CD8-positive, alpha-beta memory T cell (primary cell): ENCODE measurements at places on chromosomes 4 and X. TPM values are rescaled to one million over a fixed set of nuclear protein-coding genes. Genes with fewer than 3 reads are reported as not detected.

DNA sequence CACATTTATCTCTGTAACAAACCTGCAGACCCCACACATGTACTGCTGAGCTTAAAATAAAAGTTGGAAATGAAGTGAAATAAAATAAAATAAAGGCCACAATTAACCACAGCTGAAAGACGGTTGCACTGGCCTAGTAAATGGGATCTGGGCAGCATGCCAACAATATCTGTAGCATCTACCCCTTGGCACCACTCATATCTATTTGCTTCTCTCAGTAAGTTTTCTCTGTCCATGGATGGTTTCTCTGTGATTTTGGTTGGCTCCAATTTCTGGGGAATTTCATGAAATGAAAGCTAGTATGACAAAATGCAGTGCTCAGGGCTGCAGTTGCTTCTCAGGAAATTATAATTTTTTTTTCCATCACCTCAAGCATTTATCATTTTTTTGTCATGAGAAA lies 172.0 kb upstream of the IL15 start:
- no peak for DNase-seq

DNA sequence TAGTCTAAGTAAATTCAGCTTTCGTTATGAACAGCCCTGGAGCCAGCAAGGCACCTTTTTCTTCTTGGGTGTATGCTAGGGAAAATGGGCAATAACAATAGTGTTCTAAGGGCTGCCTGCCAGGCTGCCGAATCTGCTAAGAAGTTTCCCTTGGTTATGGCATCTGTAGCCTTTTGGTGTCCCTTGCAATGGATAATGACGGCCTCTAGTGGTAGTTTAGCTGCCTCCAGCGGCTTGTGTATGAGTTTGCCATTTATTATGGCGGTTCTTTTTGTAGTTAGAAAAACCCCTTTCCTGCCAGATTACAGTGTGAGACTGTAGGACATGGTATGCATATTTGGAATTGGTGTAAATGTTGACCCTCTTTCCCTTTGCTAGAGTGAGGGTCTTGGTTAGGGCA lies 78.9 kb upstream of the SPIN4 start:
- no peak for DNase-seq

The SCD5 gene
- total RNA-seq = 6.3 TPM

- DNase-seq = no peak
Measured at GRCh38 chr4:28267166-28267565, 1406.5 kb downstream of the STIM2 start.

DNA sequence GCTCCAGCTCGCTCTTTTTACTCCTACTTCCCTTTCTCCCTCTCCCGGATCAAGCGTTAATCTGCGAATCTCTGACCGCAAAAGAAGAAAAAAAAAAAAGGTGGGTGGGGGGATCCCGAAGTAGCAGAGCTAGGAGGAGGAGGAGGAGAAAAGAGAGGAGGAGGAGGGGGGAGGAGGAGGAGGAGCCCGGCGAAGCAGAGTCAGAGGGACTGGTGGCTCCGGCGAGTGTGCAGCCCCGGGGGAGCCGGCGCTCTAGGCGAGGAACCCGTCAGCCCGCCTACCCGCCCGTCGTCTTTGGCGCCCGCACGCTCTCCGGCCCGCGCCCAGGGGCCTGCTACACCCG lies at the start of gene NHSL2:
Gene NHSL2 (plus strand): TSS at position 203 of the 343 bp plus-strand sequence.
- DNase-seq = no peak

The ATP2B3 gene
- total RNA-seq = not detected

The GLRA3 gene
- not detected for total RNA-seq

DNA sequence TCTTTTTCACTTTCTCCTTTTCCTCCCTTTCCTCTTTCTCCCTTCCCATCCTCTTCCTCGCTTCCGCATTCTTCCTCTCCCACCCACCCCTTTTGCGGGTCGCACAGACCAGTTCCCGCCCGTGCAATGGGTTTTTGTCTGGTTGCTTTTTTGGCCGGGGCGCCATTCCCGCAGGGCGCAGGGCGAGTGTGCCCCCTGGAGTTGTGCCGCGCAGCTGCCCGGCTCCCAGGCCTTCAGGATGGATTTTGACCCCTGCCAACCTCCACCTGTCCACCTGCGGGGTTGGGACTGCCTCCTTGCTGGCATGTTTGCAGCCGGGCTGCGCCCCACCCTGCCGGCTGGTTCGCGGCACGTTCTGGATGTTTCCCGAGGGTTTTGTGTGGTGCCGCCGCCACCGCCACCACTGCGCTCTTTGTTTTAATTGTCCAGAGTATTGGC lies 578 bp upstream of the SEL1L3 start:
- no peak for DNase-seq

DNA sequence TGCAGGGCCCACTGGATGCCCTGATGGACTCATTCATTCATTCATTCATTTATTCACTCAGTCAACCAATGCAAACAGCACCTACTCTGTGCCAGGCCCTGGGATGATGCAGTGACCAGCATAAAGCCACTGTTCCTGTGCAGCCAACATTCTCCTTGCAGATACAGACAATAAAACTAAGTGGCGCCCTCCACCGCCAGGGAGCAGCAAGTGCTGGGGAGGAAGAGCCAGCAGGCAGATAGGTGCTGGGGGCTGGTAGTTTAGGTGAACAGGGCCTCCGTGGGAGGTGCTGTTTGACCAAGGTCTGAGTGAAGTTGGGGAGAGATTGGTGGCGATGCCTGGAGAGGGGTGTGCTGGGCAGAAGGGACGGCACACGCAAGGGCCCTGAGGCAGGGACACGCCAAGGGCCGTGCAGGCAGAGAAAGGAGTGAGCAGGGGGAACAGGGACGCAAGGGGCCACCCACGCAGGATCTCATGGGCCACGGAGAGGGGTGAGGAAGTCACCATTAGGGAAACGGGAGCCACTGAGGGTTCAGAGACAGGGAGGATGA lies 65.5 kb downstream of the WFS1 start:
- no peak for DNase-seq

The LONRF3 gene
- total RNA-seq = 1.8 TPM

- DNase-seq = no peak
Measured at GRCh38 chrX:67780694-67781109, 236.9 kb downstream of the AR start.

The LINC00632 gene
- not detected for total RNA-seq

DNA sequence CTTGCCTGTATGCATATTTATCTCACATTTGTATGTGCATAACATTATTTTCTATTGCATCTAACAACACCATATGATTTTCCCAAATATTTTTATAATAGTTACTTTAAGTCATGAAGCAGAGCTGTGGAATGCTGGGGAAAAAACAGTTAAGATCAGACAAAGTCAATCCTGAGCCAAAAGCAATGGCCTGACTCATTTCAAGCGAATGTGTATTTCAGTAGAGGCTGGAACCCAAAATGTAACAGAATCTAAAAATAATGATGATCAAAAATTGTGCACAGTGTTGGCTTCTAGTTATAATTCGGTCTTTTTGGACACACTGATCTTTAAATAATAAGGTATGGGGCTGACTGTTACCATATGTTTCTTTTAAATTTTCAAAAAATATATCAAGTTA lies 516.2 kb upstream of the ADGRL3 start:
- no peak for DNase-seq

- no peak for DNase-seq
Measured at GRCh38 chr4:87971866-87972265, 3.6 kb upstream of the SPP1 start.

DNA sequence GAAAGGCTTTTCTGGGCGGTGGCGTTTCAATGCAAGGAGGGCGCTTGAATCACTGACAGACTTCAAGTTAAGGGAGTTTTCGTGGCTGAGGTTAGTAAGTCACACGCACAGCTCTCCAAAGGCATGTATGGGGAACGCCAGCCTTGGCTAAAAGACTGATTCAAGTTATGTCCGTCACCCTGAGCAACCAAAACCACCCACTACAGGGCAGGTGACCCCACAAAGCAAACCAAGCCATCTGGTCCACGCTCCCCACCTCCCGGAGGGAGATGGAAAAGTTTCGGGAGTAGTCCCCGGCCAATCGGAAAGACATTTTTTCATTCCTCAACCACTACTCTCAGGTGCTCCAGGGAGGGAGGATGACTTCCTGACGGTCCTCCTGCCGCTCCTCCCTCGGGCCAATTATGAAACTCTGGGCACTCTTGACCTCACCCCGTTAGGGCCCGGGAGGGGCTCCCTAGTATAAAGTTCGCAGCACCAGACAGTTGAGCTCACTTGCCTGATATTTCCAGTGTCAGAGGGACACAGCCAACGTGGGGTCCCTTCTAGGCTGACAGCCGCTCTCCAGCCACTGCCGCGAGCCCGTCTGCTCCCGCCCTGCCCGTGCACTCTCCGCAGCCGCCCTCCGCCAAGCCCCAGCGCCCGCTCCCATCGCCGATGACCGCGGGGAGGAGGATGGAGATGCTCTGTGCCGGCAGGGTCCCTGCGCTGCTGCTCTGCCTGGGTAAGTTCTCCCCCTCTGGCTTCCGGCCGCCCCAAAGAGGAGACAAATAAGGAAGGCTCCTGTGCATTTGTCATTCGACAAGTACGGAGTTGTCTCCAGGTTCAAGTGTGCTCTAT lies at the start of gene EREG:
Gene EREG (plus strand): TSS at position 494 of the 840 bp plus-strand sequence. CDS start 164 bp downstream, at position 658.
- DNase-seq = no peak

The WDR17 gene
- 1.0 TPM for total RNA-seq

The RHOH gene
- 148 TPM for total RNA-seq

DNA sequence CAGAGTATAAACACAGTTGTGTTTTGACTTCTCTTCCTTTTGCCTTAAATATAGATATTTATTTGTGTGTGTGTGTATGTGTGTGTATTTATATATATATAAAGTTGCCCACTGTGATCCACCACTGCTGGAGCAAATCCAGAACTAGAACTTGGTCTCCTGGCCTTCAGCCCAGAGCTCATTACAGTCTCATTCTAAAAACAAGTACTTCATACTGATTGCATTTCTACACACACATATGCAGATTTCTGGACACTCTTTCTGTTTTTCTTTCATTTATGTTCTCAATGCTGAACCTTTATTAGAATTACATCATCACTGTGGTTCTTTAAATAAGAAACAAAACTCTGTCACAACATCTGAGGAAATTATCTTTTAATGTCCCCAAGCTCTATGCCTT lies 381 bp downstream of the TXK start:
- DNase-seq = no peak

The TRIM2 gene
- total RNA-seq = 0.24 TPM
